ENCODE measurements at places on chromosomes 1 and 21.

GRCh38 chr1:115655916-115656315 is 14.1 kb downstream of the VANGL1 start:
- DNase-seq: no peak

DNA sequence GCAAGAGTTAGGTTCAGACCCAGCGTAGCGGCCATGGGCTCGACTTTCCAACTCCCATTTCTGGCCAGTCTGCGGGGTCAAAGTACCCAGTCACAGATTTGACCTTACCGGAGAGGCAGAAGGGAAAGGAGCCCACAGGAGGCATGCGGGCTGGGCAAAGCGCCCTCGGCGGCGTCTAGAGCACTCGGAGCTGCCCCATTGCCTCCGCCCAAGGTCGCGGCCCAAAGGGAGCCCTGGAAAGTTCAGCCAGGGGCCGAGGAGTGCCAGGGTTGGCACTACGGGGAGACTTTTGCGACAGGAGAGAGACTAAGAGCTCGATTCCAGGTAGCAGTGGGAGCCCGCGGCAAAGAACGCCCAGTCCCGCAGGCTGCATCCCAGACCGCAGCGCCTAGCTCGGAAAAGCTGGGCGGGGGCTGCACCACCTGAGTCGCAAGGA is 896 bp downstream of the KANK4 start:
- DNase-seq: no peak

GRCh38 chr1:6464514-6464836 is 1.5 kb downstream of the TNFRSF25 start:
- peak; percentile 60 for DNase-seq

DNA sequence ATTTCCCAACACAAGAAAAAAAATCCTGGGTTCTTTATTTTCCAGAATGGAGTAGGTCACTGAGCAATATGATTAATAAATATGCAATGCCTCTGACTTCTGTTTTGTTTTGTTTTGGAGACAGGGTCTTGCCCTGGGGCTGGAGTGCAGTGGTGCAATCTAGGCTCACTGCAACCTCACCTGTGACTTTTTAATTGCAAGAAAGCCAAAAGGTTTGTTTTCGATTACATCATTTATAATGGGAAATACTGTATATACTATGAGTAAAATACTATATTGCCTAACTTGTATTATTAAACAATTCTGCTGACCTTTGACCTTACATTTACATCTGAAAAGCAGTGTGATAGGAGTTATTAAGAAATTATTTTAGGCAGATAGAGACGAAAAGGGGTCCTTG is 11.6 kb upstream of the CD46 start:
- DNase-seq: no peak

DNA sequence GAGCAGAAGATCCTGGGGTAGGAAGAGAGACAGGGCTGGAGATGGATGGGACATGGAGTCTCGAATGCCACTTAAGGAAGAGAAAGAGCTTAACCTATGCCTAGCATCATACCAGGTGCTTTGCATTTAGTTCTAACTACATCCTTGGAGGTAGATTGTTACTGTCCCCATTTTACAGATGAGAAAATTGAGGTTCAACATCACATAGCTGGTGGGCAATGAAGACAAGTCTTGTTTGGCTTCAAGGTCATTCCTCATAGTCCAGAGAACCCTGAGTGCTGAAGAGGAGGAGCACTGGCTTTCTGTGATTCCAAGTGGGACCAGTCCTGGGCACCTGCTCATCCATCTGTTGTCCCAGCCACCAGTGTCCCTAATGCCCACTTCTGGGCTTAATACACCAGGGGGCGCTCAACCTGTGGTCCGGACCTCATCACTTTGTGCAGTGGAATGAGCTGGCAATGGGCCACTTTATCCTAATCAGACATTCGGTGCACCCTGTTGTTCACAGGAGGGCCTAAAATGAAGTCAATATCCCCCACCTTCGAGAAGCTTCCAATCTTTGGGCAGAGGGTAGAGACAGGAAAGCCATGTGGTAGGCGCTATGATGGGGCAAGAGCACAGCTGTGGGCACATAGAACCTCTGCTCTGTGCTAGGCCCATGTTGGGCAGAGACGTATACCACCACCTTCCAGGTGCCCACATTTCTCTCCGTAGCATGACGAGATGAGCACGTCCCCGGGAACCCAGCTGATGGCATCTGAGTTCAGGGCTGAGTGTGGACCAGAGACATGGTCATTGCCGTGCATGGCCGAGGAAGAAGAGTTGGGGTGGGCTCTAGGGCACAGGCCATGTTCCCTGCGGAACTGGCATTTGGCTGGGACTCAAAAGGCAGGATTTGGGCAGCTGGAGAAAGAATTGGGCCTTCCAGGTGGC is 9.2 kb downstream of the RPS6KA1 start:
- peak; percentile 57 for DNase-seq

DNA sequence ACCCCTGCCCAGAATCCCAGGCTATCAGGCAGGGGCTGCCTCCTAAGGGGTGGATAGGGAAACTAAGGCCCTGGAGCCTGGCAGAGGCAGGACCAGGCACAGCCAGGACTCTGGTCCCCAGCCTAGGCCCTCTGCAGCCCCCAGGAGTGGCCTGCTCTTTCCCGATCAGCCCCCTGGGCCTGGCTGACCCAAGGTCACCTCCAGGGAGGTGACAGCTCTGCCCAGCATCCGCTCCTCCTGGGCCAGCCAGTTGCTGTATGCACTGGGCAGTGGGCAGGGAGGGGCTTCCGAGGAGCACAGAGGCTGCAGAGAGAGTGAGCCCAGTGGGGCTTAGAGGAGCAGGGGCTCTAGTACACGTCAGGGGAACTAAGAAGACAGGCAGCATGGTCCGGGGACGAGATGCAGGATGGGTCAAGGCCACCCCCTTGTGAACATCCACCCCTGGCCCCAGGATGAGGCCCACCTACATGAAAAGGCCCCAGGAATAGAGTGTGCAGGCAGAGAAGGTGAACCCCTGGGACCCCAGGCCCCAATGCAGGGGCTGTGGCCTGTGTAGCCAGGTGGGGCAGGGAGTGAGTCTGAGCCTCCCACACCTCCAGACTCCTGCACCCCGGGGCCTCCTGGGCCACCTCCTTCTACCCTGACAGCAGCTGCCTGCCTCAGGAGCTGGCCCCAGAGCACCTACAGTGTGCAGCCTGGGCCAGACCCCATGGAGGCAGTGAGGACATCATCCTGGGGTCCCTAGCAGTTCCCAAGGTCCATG is 32.8 kb downstream of the WNT9A start:
- DNase-seq: no peak

DNA sequence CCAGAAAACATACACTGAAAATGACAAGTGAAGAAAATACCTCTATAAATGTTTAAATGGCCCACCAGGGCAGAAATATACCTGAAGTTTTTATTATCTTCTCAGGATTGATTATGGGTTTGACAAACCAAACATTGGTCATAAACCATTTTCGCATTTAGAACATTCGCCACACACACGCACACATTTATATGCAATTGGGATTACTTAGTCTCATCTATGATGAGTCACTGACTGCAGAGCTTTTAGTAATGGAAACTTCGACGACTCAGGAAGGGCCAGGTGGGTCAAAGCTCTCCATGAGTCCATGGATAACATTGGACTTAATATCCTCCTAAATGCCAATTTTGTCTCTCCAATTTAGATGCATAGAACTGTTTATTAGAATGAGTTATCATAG is 16.9 kb downstream of the NRDC start:
- no peak for DNase-seq
